ENCODE measurements at places on chromosomes 16 and 17.

DNA sequence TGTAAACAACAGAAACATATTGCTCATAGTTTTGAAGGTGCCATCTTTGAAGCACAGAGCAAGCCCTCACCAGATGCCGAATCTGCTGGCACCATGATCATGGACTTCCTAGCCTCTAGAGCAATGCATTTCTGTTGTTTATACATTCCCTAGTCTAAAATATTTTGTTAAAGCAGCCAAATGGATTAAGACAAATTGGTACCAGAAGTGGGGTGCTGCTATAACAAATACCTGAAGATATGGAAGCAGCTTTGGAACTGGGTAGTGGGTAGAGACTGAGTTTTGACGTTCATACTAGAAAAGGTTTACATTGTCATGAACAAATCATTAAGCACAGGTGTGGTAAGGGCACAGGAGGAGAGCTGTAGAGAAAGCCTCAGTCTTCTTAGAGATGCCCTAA is 13.6 kb downstream of the SGF29 start:
- no peak for DNase-seq

DNA sequence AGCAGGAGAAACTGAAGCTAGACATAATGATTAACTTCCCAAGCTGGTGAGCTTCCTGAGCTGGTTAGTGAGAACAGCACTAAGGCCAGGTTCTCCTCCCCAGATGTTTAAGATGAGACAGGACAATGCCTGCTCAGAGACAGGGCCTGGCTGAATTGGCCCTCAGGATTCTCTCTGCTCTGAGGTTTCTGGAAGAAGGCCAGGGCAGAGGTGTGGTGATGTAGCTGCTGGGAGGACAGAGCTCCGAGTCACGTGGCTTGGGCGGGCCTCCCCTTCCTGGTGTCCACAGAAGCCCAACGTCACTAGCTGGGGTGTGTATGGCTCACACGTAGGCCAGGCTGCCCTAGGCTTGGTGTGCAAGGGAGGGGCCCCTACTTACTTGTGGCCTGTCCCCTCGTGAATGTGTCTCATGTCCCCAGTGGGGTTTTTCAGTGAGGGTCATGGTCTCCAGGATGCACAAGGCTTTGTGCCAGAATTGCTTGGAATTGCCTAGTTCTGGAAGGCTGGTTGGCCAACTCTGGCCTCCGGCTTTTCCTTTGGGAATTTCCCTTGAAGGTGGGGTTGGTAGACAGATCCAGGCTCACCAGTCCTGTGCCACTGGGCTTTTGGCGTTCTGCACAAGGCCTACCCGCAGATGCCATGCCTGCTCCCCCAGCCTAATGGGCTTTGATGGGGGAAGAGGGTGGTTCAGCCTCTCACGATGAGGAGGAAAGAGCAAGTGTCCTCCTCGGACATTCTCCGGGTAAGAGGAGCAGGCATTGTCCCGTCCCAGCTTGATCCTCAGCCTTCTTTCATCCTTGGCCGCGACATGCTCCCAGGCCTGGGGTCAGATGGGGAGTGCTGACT is 3.4 kb downstream of the NOD2 start:
- DNase-seq: no peak

GRCh38 chr16:68644715-68645493 is at the start of gene CDH3:
TSS of gene CDH3 (plus strand) at chr16:68645310. CDS start at chr16:68645380, 70 bp downstream.
- no peak for DNase-seq

DNA sequence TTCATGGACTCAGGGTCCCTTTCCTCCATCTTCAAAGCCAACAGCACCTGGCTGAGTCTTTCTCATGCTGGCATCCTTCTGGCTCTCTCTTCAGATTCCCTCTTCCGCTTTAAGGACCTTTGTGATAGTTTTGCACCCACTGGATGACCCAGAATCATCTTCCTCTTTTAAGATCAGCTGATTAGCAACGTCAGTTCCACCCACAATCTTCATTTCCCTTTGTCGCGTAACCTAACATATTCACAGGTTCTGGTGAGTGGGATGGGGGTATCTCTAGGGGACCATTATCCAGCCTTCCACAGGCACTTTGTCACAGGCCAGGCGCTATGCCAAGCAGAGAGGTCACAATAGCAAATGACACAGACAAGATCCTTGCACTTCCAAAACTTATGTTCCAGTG is 593.8 kb downstream of the MAF start:
- DNase-seq: no peak

DNA sequence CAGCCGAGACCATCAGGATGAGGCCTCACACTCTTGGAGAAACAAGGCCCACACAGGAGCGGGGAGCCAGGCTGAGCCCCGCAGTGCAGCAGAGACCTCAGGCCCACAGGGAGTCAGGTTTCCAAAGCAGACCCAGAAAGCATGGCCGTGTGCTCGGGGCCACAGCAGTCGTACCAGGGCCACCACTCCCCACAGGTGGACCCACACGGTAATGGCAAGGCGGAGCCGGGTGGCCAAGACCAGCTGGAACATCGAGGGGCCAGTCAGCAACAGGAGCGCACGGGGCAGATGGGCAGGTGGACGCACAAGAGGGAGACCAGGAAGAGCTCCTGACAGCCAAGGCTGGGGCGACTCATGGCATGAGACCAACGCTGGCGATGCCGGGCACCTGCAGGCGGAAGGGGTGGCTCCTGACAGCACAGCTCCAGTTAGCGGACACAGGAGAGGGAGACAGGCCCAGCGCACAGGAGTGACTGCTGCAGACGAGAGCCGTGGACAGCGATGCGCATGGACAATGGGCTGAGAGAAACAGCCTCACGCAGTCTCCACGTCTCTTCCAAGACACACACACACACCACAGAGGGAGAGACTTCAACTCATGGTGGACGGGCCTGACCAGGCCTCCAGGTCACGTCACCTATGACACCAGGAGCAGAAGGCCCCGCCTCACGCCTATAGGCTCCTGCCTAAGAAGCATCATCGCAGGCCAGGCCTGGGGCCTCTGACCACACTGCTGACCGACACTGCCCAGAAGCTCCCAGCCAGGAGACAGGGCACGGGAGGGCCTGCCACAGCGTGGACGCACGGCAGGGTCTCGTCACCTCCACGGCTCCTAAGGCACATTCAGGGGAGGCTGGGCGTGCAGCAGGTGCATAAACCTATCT is 58.6 kb downstream of the ZNF778 start:
- DNase-seq: no peak

All from NCI-H187 (cell line).